Type B pancreatic cell (in vitro differentiated cells): ENCODE measurements at places on chromosomes 3 and 15. TPM values are rescaled to one million over a fixed set of nuclear protein-coding genes. Genes with fewer than 3 reads are reported as not detected.

Gene VGLL3
- total RNA-seq, result 11.1 and 25.3 TPM in 2 replicates

Gene OCA2
- 1.4 and 2.8 TPM in 2 replicates for total RNA-seq

Gene GRAMD1C
- total RNA-seq, result 7.3 TPM in 2 replicates

Gene CHRNA7
- total RNA-seq, result 5.3 and 10.5 TPM in 2 replicates

Gene SERPINI1
- 27.2 and 33.8 TPM in 2 replicates for total RNA-seq

Gene CCR1
- total RNA-seq, result 0.98 and 1.3 TPM in 2 replicates

Gene ZPLD1
- 1.5 and 10.0 TPM in 2 replicates for total RNA-seq

- no peaks in the 10 kb centered on the region for H3K4me1 ChIP-seq
- no peaks in the 10 kb centered on the region for H3K36me3 ChIP-seq
- H3K27ac ChIP-seq, result no peak overlapping the region
- H3K4me3 ChIP-seq, result no peak overlapping the region
- H3K27me3 ChIP-seq, result no peaks in the 10 kb centered on the region
Observed at GRCh38 chr3:120791913-120792312, 49.4 kb downstream of the GTF2E1 start.

DNA sequence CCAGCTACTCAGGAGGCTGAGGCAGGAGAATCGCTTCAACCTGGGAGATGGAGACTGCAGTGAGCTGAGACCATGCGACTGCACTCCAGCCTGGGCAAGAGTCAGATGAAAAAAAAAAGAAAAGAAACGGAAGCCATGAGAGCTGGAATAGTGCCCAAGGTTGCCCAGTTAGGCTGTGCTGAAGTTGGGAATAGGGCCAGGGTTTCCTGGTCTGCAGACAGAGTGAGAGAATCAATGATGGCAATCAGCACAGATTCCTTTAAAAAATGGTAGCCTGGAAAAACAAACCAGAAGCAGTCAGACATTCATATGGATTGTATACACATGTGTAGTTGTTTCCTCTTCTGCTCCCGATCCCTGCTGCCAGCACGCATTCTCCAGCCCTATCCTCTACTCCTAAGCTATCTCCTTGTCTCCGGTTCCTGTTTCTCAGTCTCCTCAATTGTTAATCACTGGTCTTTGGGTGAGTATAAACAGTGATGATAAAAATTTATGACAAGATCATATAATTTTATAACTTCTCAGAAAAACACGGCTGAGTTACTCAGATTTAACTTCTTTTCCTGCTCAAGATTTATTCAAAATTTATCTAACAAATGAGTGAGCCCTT is 316.2 kb upstream of the UMPS start:
- no peaks in the 10 kb centered on the region for H3K27me3 ChIP-seq
- peaks cover 17% of the 10 kb centered on the region for H3K36me3 ChIP-seq
- no peak overlapping the region for H3K27ac ChIP-seq

GRCh38 chr15:90564590-90564989 is 34.9 kb downstream of the CRTC3 start:
- H3K4me1 ChIP-seq, result peaks cover 26% of the 10 kb centered on the region
- no peak overlapping the region for H3K4me3 ChIP-seq
- peaks cover 26% of the 10 kb centered on the region for H3K36me3 ChIP-seq
- H3K27ac ChIP-seq, result no peak overlapping the region
- no peaks in the 10 kb centered on the region for H3K27me3 ChIP-seq
- no peak for DNase-seq

GRCh38 chr3:107578523-107578922 is 55.8 kb downstream of the BBX start:
- no peaks in the 10 kb centered on the region for H3K27me3 ChIP-seq
- no peak for DNase-seq
- no peak overlapping the region for H3K27ac ChIP-seq
- no peak overlapping the region for H3K4me3 ChIP-seq

DNA sequence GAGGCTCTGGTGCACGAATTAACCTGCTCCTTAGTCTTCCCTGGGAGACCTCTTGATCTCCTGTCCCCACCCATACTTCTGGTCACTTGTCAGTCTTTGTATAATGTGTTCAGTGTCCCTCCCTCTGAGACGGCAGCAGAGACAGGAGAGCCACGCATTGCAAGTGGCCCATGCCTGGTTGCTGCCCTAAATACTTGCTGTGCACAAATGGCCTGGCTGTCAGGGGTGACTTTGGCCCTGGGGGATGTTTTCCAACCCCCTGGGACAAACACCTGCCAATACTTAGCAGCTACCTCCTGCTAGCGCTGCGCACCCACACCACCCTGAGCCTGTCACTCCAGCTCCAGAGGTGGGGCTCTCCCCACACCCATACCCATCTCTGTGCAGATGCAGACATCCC is 17.2 kb downstream of the KLF13 start:
- DNase-seq, result no peak
- no peak overlapping the region for H3K4me3 ChIP-seq
- no peaks in the 10 kb centered on the region for H3K36me3 ChIP-seq
- peak overlapping the region; percentile 55 for H3K27ac ChIP-seq
- no peaks in the 10 kb centered on the region for H3K27me3 ChIP-seq
